A549 treated with GW870086 at 1 μM for 4 hours (cell line): ENCODE measurements at places on chromosomes 13 and 19. TPM values are rescaled to one million over a fixed set of nuclear protein-coding genes. Genes with fewer than 3 reads are reported as not detected.

MBD3L2 gene
- not detected in 5 replicates for total RNA-seq

LILRA1 gene
- total RNA-seq, result not detected in 5 replicates

ACTMAP gene
- total RNA-seq, result 14.9 to 18.5 TPM (median 17.5 TPM) in 5 replicates

DIRAS1 gene
- total RNA-seq, result 3.3 to 4.2 TPM (median 3.7 TPM) in 5 replicates

SYNE4 gene
- total RNA-seq, result 0.14 to 0.53 TPM (median 0.25 TPM) in 5 replicates

CD37 gene
- total RNA-seq, result not detected in 5 replicates

ELL gene
- total RNA-seq, result 4.1 to 5.6 TPM (median 5.1 TPM) in 5 replicates

ZNF93 gene
- not detected in 5 replicates for total RNA-seq

CFAP97D2 gene
- not detected in 5 replicates for total RNA-seq

PCSK4 gene
- 0.42 to 1.9 TPM (median 1.0 TPM) in 5 replicates for total RNA-seq

SERTM1 gene
- not detected in 5 replicates for total RNA-seq

LILRB3 gene
- 0.20 to 0.59 TPM (median 0.31 TPM) in 5 replicates for total RNA-seq

LRRC4B gene
- 0.32 to 0.97 TPM (median 0.50 TPM) in 5 replicates for total RNA-seq

ADAMTSL5 gene
- total RNA-seq, result 2.9 to 4.5 TPM (median 3.4 TPM) in 5 replicates

SBK2 gene
- 1.3 to 2.3 TPM (median 1.8 TPM) in 5 replicates for total RNA-seq

LDLR gene
- total RNA-seq, result 23.2 to 36.1 TPM (median 34.3 TPM) in 5 replicates
